ENCODE measurements at places on chromosomes 7 and 10.

DNA sequence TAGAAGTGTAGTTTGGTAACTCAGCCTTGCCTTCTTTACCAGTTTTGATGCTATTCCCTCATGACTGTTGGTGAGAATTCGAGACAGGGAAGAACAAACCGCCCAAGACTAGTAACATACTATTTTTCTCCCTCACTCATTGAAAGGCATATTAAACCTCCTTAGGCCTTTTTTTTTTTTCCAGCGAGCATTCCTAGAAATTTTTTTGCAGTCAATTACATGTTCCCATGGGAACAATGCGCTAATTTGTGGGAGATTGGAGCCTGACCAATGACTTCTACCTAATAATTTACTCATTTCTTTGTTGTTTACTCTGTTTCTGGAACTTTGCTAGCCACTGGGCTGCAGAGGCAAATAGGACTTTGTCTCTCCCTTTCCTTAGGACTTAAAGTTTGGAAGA, 6.0 kb downstream of the VPS50 start:
- no peak for DNase-seq

DNA sequence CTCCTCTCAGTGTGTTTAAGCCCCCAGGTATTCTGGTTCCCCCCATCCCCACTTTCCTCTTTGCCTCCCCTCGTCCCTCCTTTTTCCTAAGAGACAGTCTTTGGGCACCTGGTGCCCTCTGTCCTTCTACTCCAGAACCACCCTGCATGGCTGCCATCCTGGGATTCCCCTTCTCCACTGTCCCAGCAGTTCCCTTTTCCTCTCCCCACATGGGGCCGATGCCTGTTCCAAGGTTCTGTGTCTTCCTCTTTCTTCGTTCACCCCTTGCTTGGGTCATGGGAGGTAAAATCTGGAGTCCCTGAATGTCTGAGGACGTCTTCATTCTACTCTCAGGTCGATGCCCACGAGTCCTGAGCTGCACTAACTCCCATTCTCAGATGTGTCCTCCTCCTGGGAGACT, 120.8 kb downstream of the TAX1BP1 start:
- DNase-seq = no peak

- no peak for DNase-seq
Measured at GRCh38 chr10:59779756-59780533, 26.7 kb upstream of the MRLN start.

DNA sequence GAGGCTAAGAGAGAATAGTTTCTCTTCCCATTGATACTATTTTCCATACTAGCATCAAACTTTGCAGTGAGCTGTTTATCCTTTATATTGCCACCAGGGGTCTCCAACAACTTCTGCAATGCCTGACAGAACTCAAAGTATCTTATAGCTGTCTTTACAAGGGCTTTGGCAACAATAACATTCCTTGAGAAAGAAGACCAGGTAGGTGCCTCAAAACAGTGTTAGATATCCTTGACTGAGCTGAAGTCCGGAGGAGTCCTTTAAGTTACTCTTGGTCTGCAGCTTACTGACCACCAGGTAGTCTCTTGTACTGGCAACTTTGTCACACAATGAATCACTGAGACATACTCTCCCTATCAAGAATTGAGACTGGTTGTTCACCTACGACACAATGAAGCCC, 30.0 kb upstream of the TES start:
- DNase-seq = peak; percentile 18

DNA sequence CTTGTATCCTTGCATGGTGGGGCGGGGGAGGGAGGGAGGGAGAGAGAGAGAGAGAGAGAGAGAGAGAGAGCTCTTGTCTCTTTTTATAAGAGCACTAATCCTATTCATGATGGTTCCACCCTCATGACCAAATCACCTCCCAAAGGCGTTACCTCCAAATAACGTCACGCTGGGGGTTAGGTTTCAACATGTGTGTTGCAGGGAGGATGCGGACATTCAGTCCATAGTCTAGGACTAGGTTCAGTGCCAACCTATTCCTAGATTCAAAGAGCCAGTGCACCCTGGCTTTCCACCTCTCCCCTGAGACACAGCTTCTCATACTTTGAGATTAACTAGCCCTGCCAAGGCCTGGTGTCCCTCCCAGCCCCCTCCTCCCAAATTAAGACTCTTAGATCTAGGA, 123.0 kb downstream of the GRK5 start:
- DNase-seq = no peak

DNA sequence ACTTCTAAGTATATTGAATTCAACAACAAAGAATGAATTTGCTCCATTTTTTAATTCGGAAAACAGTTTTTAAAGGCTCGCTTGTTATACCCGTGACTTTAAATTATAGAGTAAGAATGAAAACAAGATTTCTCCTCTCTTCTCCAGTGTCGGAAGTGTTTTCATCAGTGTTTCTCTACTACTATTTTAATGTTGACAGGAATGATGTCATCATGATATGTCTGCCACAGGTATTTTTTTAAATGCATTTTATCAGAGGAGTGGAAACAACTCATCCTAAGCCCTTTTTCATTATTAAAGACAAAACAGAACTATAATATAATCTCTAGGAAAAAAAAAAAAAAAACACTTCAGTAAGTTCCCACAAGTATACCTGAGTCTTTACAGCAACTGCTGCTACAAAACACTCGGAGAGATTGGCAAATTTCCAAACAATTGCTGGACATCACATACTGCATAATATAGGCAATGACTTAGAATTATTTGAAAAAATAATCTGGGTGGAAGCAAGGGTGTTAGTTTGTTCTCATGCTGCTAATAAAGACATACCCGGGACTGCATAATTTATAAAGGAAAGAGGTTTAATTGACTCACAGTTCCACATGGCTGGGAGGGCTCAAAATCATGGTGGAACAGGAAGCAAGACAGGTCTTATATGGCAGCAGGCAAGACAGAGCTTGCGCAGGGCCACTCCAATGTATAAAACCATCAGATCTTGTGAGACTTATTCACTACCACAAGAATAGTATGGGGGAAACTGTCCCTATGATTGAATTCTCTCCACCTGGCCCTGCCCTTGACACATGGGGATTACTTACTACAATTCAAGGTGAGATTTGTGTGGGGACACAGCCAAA, 4.8 kb upstream of the RNF32 start:
- no peak for DNase-seq

GRCh38 chr7:77199013-77199966, at the start of gene FGL2:
FGL2 (minus strand) TSS chr7:77199819; CDS start chr7:77199793, 26 bp downstream.
- peak; percentile 18 for DNase-seq

DNA sequence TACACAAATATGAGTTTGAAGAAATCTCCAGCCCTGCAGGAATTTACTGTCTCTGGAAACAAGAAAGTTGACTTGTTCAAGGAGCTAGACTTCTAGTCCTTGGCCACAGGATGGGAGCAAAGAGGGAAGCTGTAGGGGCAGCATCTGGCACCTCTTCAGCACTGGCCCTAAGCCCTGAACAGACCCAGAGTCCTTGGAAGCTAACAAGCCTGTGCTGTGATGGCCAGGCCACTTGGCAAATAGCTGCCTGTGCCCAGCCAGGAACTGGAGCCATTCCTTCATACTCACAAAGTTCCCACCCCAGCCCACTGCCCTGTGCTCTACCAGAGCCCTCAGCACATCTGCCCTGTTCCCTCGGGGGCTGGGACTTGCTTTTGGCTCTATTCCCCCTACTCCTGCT, 9.4 kb upstream of the COL13A1 start:
- no peak for DNase-seq

- DNase-seq = no peak
Measured at GRCh38 chr7:81769891-81770727, at the start of gene HGF. HGF (minus strand) TSS chr7:81770047; CDS start chr7:81769971, 76 bp downstream.

DNA sequence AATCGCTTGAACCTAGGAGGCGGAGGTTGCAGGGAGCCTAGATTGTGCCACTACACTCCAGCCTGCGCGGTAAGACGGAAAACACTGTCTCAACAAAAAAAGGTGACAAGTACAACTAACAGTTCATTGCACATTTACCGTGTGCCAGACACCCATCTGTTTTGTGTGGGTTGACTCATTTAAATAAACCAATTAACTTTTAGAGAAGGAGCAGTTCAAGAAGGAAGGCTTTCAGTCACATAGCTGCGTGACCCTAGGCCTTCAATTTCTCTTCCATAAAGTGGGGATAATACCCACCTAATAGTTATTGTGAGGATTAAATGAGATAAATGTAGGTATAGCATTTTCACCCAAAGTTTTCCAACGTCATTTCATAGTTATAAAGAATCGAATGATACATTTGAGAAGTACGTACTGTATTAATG, 52.3 kb upstream of the KDM7A start:
- DNase-seq = no peak

GRCh38 chr7:76063525-76063924, 15.6 kb downstream of the MDH2 start:
- no peak for DNase-seq

GRCh38 chr7:51055039-51055840, 261.4 kb downstream of the COBL start:
- no peak for DNase-seq

DNA sequence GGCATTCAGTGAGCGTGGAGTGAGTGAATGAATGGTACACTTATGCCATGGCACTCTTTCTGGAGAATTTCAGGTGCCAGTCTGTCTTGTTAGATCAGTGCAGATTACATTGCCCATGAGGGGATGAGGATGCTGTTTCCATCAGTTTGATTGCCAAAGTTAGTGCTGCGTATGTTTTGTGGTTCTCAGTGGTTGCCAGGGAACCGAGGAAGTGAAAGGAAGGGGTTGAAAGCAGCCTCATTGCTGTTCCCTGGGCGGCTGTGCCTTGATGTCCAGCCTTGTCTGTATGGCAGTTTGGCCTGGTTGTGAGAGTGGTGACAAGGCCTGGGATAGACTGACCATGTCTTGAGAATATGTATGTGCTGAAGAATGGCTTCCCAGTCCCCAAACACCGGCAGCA, 30.2 kb downstream of the WBP1L start:
- DNase-seq = no peak

DNA sequence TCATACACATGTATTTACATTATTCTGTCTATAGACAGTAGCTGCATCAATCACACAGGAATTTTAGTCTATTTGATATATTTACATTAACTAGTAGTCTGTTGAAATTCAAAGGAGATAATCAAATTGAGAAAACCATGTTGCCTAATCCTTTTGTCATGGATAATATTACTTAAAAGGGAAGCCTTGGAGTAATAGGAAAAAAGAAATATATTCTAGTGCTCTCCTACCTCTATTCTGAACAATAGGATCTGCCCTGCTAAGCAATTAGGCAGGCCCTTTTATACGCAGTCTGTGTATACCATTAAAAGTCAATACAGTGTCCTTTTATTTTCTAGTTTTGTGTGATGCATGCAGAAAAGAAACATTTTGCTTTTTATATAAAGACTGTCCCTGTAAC, 24.5 kb downstream of the UMAD1 start:
- no peak for DNase-seq

DNA sequence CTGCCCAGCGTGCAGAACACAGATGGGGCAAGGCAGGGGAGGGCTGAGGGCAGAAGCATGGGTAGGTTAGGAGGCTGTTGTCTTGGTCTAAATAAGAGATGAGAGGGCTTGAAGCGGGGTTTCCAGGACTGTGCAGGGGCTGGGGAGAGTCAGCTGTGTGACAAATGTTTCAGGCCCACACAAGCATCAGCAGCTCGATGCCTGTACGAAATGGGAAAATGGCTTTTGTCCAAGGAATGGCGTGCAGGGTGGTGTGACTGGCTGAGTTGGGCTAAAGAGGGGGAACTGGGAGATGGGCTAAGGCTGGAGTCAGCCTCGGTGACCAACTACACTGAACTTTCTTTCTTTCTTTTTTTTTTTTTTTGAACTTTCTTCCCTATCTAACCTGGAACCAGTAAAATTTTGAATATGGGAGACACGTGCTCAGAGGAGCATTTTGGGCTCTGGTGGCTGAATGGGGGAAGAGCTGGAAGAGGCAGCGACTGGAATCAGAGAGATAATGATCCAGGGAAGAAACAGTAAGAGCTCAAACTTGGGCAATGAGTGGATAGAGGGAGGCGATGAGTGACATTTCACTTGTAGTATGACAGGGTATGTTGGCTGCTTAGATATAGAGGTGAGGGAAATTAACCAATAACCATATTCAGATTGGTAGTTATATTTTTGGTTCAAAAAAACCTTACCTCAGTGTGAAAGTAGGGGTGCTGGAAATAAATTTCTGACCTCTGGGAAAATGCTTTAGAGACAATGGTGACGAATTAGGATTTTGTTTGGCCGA, 10.2 kb upstream of the EPHA1 start:
- no peak for DNase-seq

- no peak for DNase-seq
Measured at GRCh38 chr10:31418481-31418880, 99.5 kb downstream of the ZEB1 start.

DNA sequence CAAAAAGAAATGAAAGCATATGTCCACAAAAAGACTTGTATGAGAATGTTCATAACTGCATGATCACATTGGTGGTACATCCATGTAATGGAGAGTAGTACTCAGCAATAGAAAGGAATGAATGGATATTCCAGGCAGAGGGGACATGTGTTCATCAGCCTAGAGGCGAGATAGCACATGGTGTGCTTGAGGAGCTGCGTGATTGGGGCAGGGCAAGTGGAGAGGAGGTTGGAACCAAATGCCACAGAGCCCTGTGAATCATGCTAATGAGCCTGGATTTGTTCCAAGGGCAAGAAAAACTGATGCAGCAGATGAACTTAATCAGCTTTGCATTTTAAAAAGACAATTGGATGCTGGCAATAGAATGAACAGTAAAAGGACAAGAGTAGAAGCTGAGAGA, 73.3 kb downstream of the C10orf90 start:
- DNase-seq = no peak

GRCh38 chr10:116699049-116699448, 43.3 kb downstream of the HSPA12A start:
- DNase-seq = no peak

- DNase-seq = no peak
Measured at GRCh38 chr10:72740528-72740927, 48.6 kb downstream of the MCU start.

DNA sequence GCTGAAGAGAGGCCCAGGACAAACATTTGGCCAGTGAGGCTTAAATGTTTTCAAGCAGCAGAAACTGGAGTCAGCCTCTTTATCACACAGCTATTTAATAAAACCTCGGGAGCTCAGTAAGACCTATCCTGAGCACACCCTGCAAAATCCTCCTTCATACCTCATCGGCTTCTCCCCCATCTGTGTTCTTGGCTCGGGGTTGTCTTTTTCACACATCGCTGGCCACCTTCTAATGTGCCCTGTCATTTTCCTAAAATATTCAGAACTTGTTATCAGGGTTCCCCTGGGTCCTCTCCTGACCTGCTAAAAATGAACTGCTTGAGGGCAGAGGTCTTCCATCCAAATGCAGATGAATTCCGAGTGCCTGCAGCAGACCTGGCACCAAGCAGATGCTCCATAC, 310.3 kb upstream of the AKR1E2 start:
- no peak for DNase-seq

DNA sequence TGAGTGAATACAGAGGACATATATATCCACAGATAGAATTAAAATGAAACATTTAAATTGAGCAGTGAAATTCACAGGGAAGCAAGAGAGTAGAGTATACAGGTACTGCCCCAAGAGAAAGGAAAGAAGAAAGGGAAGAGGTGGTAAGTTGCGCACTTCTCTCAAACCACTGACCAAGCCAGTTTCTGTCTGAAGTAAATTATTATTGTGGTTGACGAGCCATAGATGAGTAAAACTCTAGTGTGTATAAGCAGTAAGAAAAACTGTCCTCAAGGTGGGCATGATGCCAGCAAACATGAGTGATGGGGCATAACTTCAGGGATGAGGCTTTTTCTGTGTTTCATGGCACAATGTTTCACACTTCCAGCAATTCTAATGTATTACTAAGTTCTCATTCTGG, 4.4 kb upstream of the BET1 start:
- no peak for DNase-seq

GRCh38 chr7:108201766-108202165, 71.6 kb upstream of the LAMB4 start:
- DNase-seq = no peak

- no peak for DNase-seq
Measured at GRCh38 chr10:118342638-118343020, 505 bp upstream of the FAM204A start.

Measured in stimulated activated CD4-positive, alpha-beta T cell treated with anti-CD3 and anti-CD28 coated beads, Interleukin-2, amount 100 ng/mL, for 4 hours (primary cell).